ENCODE measurements at places on chromosomes 4 and X.

- DNase-seq: no peak
Measured at GRCh38 chrX:148672517-148672916, 172.1 kb downstream of the AFF2 start.

GRCh38 chr4:158280856-158281255, 70.6 kb downstream of the TMEM144 start:
- DNase-seq: no peak

DNA sequence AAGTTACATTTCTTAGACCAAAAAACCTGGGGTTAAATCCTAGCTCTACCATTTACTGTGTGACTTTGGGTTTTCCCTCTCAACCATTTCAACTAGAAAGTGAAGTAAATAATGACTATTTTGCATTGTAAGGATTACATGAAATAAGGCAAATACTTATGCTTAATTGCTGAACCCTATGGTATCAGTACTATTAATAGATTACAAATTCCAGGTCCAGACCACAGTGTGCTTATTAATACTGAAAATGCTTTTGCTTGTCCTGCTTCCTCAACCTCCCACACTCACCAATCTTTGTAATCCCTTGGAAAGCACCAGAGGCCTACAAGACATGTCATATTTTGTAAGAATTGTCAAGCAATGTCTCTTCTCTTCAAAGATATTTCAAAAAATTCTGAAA, 456.5 kb downstream of the SPOCK3 start:
- no peak for DNase-seq

GRCh38 chr4:144579411-144580030, 66.4 kb upstream of the HHIP start:
- DNase-seq: no peak

GRCh38 chr4:144716778-144717177, 70.8 kb downstream of the HHIP start:
- DNase-seq: no peak

DNA sequence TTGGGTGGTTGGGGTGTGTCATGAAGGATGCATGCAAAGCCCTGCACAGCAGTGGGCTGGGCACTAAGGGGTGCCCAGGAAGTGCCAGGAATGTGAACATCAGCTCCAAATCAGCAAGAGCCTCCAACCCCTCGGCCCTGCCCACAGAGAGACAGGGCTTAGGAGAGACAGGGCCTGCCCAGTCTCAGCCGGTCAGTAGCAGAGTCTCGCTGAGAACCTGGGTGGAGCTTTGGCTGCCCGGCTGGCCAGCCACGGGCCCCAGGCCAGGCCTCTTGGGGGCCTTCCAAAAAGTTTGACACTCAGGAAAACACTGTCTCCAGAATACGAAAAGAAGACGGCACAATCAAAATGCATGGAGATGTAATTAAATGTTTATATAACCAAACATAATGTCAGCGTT, 4.3 kb upstream of the MXD4 start:
- no peak for DNase-seq

GRCh38 chr4:103892586-103892985, 172.8 kb upstream of the TACR3 start:
- DNase-seq: no peak

GRCh38 chr4:106650701-106651100, 282.1 kb upstream of the GIMD1 start:
- DNase-seq: no peak

DNA sequence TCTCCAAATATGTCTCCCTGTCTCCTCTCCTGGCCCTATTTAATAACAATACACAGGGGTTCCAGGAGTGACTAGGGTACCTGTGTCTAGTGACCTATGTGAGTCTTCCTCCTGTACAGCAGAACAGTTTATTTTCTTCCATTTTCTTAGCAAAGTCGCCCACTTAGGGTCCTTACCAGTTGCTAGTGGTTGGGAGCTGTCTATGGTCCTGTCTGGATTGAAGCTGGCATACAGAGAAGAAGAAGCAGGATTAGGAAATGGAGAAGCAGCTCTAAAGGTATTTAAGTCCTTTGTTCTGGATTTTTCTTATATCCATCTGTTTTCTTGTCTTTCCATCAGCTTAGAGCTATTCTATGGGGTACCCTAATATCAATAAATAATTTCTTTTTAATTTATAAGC, 587.1 kb upstream of the CPEB2 start:
- DNase-seq: no peak

DNA sequence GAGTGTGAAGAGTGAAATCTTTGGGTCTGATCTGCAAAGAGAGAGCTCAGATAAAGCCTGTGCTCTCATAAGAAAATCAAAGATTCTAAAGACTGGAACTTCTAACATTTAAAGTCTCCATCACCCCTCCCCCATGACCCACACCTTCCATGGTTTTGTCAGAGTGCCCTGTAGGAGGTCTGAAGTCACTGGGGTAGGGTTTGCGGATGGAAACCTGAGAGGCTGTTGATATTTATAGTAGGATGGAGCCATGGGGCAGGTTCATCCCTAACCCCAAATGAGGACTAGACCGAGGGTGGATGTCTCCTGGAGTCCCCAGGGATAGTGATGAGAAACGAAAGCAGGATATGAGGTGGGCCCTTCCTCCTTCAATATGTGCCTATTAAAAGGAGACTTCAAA, 28.4 kb upstream of the NLGN4X start:
- DNase-seq: no peak

GRCh38 chrX:151538190-151539122, 25.0 kb upstream of the PASD1 start:
- DNase-seq: no peak

GRCh38 chrX:130994671-130995070, 63.5 kb upstream of the ARHGAP36 start:
- DNase-seq: no peak

- no peak for DNase-seq
Measured at GRCh38 chr4:138086611-138087041, 155.5 kb downstream of the SLC7A11 start.

GRCh38 chr4:177485528-177485927, 43.3 kb upstream of the AGA start:
- DNase-seq: no peak

DNA sequence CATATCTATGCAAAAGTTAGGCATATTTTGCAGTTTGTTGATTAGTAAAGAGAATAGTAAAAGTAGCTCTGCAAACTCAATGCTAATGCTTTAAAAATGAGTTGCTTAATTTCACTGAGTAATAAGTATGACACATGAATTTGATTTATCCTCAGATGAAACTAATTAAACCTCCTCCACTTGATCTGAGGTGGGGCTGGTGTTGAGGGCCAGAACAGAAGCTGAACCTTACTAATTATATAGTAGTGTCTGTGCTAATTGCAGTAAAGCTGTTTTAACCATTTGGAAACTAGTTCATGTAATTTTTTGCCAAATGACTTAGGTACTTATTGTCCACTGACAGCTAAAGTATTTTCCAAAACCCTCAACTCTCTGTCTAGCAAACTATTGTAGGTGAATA, 7.7 kb upstream of the PGAM4 start:
- DNase-seq: no peak

- no peak for DNase-seq
Measured at GRCh38 chr4:48636911-48637310, 143.2 kb downstream of the FRYL start.

DNA sequence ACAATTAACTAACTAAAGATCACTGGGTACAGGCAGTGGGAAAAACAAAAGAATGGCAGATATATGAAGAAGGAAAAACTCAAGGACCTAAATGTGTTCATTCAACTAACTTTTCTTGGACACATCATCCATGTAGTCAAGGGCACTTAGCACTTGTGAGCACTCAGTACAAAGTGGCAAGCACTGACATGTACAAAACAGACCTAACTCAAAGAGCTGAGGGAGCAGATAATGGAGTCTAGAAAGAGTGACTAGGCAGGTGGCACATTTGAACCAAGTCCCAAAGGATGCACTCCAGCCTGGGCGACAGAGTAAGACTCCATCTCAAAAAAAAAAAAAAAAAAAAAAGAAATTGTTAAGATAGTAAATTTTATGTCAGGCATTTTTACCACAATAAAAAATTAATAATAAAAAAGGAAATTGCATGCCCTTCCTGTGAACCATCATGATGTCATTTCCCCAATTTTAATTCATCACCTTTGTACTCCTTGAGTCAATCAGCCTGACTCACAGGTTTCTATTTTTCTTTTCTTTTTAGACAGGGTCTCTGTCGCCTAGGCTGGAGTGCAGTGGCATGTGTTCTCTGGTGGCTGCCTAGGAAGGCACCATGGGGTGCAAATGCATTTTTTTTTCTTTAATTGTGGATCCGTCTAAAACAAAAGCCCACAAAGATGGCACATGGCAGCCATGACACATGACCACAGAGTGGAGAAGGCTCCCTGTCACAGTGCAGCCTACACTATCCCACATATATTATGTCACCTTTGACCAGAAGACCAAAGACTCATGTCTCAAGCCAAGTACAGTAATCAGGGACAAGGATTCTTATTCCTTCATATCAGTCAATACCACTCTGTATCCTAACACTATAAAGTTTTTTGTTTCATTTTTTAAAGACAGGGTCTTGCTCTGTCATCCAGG, 91.9 kb downstream of the CHST7 start:
- no peak for DNase-seq

Measured in activated CD4-positive, alpha-beta T cell treated with anti-CD3 and anti-CD28 coated beads, Interleukin-2, amount 50 U/mL, for 4 hours (primary cell).